Articular chondrocyte of knee joint (primary cell): ENCODE measurements at places on chromosomes 7 and 10. TPM values are rescaled to one million over a fixed set of nuclear protein-coding genes. Genes with fewer than 3 reads are reported as not detected.

OR2A5 gene
- not detected in 2 replicates for total RNA-seq

PSD gene
- total RNA-seq = 1.8 and 2.1 TPM in 2 replicates

VWDE gene
- 0.11 TPM in 1 of 2 replicates, not detected in the other for total RNA-seq

GCC1 gene
- total RNA-seq = 19.2 and 22.3 TPM in 2 replicates

CLRN3 gene
- not detected in 2 replicates for total RNA-seq

HOXA1 gene
- 0.54 and 0.65 TPM in 2 replicates for total RNA-seq

IFIT1B gene
- total RNA-seq = not detected in 2 replicates

SPDYE5 gene
- 0.11 and 0.13 TPM in 2 replicates for total RNA-seq

MNX1 gene
- not detected in 2 replicates for total RNA-seq

GDF2 gene
- total RNA-seq = not detected in 2 replicates

APBB1IP gene
- total RNA-seq = 1.2 and 8.5 TPM in 2 replicates

AOC1 gene
- not detected in 2 replicates for total RNA-seq

UFSP1 gene
- 2.2 and 2.7 TPM in 2 replicates for total RNA-seq

ABCB4 gene
- 0.65 and 3.5 TPM in 2 replicates for total RNA-seq

STEAP4 gene
- total RNA-seq = 87.4 and 270 TPM in 2 replicates

SBDS gene
- total RNA-seq = 114 and 123 TPM in 2 replicates

PDE6C gene
- total RNA-seq = not detected in 2 replicates

TMEM213 gene
- total RNA-seq = not detected in 2 replicates

PRKG1 gene
- 16.5 and 21.0 TPM in 2 replicates for total RNA-seq

WNT8B gene
- not detected in 2 replicates for total RNA-seq

ACSL5 gene
- 10.2 and 11.8 TPM in 2 replicates for total RNA-seq

TRIM74 gene
- 0.13 TPM in 1 of 2 replicates, not detected in the other for total RNA-seq
